Stimulated activated CD4-positive, alpha-beta T cell treated with anti-CD3 and anti-CD28 coated beads, Interleukin-2, amount 100 ng/mL, for 48 hours (primary cell): ENCODE measurements at places on chromosomes 3 and 15.

DNA sequence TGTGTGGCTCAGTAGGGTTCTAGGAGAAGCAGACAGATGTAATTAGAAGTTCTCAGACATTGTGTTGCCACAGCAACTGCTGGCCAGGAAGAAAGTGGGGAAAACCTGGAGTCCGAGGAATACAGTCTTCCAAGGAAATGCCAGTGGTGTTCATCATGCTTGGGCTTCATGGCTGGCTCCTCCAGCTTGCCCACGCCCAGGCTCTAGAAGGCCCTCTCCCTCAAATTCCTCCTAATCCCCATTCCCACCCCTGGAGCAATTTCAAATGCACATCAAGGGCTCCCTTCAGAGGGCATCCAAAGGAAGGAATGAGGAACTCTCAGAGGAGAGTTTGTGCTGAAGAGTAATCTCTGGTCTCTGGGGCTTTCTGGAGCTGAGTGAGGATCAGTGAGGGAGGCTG is 21.9 kb downstream of the FSTL1 start:
- DNase-seq = no peak

GRCh38 chr3:172082269-172082668 is 42.9 kb downstream of the FNDC3B start:
- no peak for DNase-seq

- no peak for DNase-seq
Observed at GRCh38 chr15:74789171-74789631, 7.3 kb downstream of the CSK start.

- DNase-seq = no peak
Observed at GRCh38 chr3:64327100-64327804, 102.0 kb upstream of the PRICKLE2 start.

DNA sequence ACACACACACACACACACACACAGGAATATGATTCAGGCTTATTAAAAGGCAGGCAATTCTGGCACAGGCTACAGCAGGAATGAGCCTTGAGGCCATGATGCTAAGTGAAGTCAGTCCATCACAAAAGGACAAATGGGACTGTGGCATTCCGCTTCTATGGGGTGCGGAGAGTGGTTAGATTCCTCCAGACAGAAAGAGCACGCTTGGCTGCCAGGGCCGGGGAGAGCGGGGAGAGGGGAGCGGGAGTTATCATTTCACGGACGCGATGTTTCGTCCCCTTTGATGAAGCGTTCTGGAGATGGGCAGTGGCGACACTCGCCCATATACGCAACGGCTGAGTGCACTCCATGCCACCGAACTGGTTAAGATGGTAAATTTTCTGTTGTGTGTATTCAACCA is 58.5 kb upstream of the FAM174B start:
- no peak for DNase-seq

- no peak for DNase-seq
Observed at GRCh38 chr3:41200669-41201021, 1.3 kb downstream of the CTNNB1 start.
